ENCODE measurements at places on chromosomes 13 and 19.

- DNase-seq, result no peak
These were observed 95.8 kb upstream of the MYCBP2 start for GRCh38 chr13:77422724-77423123.

DNA sequence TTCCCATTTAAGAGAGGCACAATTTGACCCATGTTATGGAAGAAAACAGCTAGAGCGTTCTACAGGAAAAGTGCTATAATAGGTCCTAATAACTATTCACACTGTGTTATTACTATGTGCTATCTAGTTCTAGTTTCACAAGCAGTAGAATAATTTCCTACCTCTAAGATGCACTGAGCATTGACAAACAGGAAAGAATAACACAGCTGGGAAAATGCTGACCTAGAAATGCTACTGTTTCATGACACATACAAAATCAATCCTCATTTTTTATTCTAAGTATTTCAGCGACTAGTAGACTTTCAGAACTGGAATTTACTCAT is 259.5 kb downstream of the ITGBL1 start:
- DNase-seq, result no peak

DNA sequence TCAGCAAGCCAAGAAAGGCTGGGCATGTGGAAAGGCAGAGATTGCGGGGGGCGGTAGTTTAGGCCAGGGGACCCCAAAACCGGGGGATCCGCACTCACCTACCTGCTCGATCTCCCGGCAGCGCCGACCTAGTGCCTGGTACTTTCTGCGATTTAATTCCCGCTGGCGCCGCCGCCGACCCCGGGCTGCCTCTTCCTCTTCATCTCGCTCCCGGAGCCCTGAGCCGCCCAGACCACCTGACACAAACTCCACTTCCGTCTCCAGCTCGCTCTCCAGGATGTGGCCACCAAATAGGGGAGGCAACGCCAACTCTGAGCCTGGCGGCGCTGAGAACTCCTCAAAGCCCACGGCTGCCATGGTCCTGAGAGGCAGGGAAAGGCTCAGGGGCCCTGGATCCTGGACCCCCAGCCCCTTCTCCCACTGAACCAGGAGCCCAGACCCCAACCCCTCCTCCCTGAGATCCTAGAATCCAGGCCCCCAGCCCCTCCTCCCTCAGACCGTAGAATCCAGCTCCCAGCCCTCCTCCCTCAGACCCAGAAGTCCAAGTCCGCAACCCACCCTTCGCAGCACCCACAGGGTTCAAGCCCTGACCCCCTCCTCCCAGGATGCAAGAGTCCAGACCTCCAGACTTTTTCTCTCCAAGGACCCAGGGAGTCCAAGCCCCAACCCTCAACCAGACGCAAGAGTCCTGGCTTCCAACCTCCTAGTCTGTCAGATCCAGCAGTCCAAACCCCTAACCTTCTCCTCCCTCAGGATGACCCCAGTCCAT is 933 bp downstream of the TFPT start:
- DNase-seq, result peak; percentile 19

- no peak for DNase-seq
These were observed 7.4 kb downstream of the ZNF154 start for GRCh38 chr19:57701625-57702024.

DNA sequence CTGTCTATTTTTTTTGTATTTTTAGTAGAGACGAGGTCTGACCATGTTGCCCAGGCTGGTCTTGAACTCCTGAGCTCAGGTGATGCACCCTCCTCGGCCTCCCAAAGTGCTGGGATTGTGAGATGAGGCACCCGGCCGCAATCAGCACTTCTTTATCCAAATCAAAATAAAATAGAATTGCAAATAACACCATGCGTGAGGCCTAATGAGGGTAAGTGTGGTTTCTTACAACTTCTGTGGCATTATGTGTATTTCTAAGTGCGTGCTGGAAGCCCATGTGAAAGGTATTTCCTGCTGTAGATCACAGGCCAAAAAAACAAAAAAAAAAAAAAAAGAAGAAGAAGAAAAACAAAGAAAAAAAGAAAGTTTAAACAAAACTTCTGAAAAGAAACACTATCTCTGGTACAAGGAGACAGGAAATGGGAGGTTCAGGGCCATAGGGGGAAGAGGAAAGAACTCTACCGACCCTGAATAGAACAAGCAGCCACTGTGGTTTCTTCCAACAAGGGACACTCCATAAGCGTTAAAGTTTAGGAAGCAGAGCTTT is 3.0 kb upstream of the GRAMD1A start:
- no peak for DNase-seq

DNA sequence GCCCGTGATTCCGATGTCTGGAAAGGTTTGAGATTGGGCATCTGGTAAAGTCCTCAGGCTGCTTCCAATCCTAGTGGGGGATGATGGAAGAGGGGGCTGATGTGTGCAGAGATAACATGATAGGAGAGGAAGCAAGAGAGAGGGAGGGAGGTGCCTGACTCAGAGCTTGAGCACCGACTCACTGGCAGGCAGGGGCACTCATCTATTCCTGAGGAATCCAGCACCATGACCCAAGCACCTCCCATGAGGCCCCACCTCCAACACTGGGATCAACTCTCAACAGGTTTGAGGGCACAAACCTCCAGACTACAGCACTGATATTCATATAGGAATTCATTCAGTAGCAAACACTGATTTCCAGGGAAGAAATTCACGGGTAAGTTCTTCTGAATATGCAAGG is 5.6 kb upstream of the SIGLEC9 start:
- DNase-seq, result no peak

- DNase-seq, result no peak
These were observed 571.1 kb downstream of the MYO16 start for GRCh38 chr13:109200556-109200955.

DNA sequence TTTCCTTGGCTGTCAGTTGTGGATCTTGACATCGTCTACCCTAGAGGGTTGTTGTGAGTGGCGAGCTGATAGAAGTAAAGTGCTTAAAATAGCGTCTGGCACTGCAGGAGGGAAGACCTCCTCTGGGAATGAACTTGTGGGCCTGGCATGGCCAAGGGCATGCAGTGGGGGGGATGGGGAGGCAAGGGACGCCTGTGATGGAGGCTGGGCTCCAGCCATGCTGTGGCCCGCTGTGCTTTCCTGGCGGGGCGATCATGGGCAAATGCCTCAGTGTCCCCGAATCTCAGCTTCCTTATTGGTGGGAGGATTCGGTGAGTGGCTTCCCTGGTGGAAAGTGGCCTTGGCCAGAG is 10.7 kb downstream of the CARM1 start:
- DNase-seq, result no peak

DNA sequence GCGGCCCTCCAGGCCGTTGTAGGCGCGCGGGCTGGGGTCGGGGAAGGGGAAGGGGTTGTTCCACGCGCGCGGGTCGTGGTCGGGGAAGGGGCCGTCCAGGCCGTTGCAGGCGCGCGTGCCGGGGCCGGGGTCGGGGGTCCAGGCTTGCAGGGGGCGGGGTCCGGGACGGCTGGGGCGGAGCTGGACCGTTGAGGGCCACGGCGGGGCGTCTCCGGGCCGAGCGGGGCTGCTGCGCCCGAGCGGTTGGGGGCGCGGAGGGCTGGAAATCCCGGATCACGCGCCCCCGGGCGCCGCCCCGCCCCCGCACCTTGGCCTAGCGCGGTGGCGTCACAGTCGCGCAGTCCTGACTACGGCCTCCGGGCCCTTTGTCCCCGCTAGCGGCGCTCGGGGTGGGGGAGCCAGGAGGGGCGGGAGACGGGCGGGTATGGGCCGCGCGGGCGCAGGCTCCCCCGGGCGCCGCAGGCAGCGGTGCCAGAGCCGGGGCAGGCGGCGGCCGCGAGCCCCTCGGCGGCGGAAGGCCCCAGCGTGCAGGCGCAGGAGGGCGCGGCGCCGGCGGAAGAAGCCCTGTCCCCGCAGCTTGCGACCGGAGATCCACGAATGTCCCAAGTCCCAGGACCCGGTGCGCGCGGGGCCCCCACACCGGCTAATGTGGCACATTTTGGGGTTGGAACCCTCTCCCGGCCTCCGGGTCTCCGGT is 665 bp downstream of the GPX4 start:
- DNase-seq, result peak; percentile 67

- no peak for DNase-seq
These were observed 94.7 kb downstream of the RBM26 start for GRCh38 chr13:79311386-79311785.

- peak; percentile 42 for DNase-seq
These were observed 33.1 kb downstream of the PPP1R37 start for GRCh38 chr19:45125975-45126493.

DNA sequence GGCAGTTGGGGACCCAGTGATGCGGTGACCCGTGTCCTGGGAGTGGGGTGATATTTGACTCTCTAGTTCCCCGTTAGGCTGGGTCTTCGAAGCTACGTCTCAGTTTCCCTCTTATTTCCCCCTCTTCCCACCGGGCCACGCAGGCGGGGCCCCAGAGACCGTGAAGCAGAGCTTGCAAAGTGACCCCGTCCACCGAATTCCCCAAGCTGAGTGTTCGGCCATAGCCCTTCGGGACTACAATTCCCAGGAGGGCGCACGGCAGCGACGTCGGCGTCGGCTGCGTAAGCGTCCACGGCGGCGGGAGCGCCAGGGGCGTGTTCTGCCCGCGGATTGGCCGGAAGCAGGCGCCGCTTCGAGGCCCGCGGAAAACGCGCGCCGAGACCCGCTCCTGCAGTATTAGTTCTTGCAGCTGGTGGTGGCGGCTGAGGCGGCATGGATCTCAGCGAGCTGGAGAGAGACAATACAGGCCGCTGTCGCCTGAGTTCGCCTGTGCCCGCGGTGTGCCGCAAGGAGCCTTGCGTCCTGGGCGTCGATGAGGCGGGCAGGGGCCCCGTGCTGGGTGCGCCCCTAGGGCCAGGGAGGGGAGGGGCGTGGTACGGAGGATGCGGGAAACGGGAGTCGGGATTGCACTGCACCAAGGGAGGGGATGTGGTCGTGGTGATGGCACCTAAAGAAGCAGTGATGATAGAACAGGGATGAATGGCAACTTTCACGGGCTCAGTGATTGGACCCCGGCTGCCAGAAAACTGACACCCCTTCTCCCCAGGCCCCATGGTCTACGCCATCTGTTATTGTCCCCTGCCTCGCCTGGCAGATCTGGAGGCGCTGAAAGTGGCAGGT is at the start of gene RNASEH2A:
RNASEH2A (plus strand) TSS at position 343 of the 840 bp plus-strand sequence; CDS start at position 433, 90 bp downstream.
- DNase-seq, result peak; percentile 69

GRCh38 chr19:35417713-35418534 is 30.1 kb upstream of the FFAR2 start:
- no peak for DNase-seq

DNA sequence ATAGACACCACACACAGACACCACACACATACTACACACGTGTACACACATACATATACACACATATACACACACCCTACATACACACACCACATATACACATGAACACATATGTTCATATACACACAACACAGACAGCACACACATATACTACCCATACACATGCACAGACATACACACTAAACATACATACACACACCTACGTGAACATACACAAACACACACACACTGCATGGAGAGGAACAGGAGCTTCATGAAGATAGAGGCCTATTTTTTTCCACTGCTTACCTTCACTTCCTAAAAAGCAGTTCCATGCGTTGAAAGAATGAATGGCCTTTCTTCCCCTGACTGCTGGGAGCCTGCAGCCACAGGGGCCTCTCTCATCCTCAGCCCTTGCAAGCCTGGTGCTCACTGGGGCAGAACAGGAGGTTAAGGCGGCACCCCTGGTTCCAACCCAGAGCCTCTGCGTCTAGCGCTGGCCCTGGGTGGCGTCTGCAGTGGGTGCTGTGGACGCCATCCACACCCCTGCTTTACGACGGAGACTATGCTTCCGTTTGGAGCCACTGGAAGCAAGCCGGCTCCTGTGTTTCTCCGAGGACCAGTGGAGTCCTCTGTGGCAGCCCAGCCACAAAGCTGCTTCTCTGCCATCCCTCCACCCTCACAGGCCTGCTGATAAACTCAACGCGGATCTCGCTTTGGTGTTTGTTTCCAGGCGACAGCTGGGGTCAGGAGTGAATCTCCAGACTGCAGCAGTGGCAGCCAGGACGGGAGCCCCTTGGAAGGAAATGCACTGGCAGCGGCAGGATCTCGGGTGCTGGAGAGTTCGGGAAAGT is 1.9 kb upstream of the RASA3 start:
- no peak for DNase-seq

GRCh38 chr19:497491-497868 is 1.2 kb downstream of the MADCAM1 start:
- DNase-seq, result no peak

- no peak for DNase-seq
These were observed 665.2 kb downstream of the TBC1D4 start for GRCh38 chr13:74816737-74817136.

- no peak for DNase-seq
These were observed 669.9 kb downstream of the PCDH9 start for GRCh38 chr13:66560189-66560588.

GRCh38 chr19:46813839-46814358 is 25.5 kb upstream of the SLC1A5 start:
- no peak for DNase-seq

DNA sequence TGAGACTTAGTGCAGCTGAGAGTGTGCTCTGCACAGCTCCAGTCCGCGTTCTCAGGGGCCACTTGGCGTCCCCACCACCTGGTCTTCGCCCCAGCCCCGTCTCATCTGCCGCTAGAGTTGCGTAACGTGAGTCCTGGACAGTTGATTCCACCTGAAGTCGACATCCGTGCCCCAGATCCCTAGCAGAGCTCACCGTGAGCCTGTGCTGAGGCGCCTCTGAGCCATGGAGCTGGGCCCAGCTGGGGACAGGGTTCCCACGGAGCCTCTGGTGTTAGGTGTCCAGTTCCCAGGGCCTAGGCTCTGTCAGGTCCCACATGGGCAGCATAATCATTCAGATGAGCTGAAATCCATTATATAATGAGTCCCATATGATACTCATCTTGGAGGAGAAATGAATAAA is 147.1 kb upstream of the SOX1 start:
- DNase-seq, result no peak

- DNase-seq, result no peak
These were observed 211.3 kb upstream of the RFC3 start for GRCh38 chr13:33606692-33607091.

DNA sequence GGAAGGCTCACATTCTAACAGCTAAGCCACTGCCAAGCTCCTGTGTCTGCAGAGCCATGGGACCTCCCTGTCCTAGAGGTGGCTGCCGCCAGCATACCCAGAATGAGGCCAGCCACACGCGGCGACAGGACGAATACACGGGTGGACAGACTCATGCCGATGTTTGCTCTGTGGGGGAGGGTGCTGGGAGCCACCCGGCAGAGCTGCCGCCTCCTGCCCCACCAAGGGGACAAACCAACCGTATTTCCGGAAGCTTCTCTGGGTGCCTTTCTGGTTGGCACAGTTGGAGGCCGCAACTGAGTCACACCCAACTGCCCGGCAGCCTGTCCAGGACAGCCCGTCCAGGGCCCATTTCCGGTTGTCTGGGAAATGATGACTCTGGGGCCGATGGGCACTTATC is 20.3 kb downstream of the C13orf46 start:
- no peak for DNase-seq

DNA sequence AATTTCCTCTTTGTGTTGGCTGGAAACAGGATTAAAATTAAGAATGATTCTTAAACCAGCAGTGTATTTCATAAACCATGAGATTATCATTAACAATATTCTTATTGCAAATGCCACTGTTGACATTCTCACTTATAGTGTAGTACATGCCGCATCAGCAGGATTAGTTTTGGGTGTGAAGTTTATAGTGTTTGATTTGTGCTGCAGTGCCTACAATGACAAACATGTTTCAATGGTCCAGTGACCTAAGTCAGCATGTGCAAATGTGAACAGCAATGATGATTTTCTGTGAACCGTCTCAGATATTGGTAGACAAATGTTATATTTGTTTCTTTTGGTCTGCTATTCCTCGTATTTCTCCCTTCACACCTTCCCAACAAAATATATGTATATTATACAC is 49.8 kb upstream of the TDRD3 start:
- no peak for DNase-seq
